ENCODE measurements at places on chromosomes 12 and 14.

GRCh38 chr14:50510157-50510556 is 22.2 kb downstream of the MAP4K5 start:
- no peak for DNase-seq

DNA sequence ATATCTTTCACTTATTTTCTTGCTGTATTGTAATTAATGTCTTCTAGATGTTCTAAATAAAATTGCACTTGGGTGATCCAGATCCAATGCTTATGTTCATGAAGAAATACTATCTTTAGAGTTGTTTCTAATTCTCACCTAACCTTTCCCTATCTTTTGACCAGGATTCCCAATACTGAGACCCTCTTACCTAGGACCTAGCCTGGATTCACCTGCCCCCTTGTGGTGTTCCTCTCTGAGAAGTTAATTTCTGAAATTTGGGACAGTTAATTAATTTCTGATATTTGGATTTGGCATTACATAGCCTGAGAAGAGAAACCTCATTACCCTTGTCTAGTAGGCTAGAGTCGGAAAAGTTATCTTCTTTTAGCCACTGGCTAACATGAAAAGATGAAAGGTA is 29.5 kb downstream of the FOXA1 start:
- no peak for DNase-seq

DNA sequence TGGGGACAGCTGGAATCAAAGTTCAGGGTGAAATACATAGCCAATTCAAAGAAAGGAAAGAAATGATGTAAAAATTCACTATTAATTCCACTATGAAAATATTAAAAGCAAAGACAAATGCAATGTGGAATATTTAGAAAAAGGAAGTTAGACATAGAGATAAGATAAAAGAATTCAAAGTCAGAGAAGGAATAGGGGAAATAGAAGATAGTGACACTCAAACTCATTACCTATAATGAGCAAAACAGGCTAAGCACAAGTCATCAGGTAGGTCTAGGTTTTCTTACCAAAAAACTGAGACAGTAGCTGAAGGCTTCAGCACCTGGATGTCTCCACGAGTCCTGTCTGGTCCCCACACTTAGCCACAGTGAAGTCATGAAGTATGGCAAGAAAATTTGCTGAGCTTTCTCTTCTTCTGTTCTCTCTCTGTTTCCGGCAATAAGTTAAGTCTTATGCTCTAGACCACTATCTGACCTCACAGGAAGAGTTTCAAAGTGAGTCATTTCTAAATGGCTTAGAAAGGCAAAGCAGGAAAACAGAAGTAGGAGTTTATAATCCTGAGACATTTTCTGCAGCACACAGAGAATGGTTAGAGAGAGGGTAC is at the start of gene C3AR1:
Gene C3AR1, minus strand, starts transcription at position 369 of the 604 bp plus-strand sequence. CDS start 6,174 bp downstream, outside the sequence.
- DNase-seq = no peak

- peak; percentile 25 for DNase-seq
These were observed 633 bp downstream of the STX2 start for GRCh38 chr12:130838284-130838950.

DNA sequence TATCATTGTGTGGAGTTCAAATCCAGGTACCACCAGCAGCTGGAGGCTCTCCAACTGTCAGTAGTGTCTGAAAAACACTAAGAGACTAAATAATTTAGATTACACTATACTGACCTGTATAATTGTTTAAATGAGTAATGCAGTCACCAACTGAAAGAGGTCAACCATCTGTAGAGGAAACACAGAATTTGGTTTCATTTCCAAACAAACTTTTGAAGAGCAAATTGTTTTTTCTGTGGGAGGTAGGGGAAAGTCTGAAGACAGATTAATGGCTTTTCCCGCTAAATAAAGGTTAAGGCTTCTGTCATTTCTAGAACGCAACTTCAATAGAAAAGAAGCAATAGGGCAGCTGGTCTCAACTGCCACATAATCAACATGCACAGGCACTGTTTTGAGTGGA is 462.6 kb downstream of the PRKD1 start:
- no peak for DNase-seq

- DNase-seq = no peak
These were observed 11.0 kb upstream of the ANKLE2 start for GRCh38 chr12:132772606-132773005.

GRCh38 chr12:57741413-57741789 is 2.9 kb upstream of the AGAP2 start:
- no peak for DNase-seq

- no peak for DNase-seq
These were observed 175.9 kb downstream of the NTS start for GRCh38 chr12:86050010-86050409.

DNA sequence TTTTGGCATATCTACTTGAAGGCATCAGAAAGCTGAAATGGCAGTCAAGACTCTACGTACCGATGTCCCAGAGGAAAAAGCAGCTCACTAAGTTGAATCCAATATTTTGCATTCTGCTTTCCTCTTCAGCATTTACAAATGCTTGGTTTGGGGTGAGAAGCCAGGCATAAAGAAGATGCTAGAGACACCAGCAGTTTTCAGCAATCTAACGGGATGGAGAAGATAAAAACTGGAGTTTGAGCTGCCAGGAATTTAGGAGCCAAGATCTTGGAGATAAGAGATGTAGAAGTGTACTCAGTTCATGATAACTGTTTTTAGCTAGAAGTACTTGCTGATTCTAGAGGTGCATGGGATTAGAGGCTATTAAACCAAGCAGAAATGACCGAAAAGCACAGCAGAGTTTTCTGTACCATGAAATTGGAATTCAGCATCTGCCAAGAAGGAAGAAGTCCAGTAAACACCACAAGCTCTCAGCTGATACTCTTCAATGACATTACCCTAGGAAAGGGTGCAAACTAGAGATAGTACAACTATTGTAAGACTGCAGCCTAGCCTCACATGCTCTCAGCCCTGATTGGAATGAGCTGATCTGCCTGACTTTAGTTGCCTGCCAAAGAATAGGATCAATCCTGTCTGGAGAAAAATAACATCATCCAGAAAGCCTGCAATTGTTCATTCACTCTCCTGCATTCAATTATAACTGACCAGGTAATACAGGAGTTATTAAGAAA is 7.4 kb upstream of the ALDH1L2 start:
- no peak for DNase-seq

DNA sequence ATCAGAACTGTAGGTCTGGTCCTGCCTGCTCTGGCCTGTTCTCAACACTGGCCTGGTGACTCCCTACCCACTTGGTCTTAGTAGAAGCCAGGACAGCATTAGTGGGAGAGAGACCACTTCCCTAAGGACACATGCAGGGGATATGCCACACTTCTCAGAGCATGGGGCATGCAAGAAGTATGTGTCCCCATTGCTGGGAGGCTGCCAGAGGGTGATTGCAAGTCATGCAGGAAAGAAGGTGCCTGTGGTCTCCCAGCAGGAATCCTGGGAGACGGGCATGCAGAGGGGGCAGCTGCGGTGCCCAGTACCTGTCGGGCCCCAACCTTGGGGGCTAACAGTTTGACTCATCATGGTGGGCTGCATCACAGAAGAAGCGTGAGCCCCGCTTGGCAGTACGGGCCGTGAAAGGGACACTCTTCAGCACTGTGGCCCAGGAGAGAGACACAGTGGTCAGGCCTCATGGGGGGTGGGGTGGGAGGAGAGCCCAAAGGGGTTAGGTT is 23.0 kb downstream of the PRPF40B start:
- DNase-seq = no peak

DNA sequence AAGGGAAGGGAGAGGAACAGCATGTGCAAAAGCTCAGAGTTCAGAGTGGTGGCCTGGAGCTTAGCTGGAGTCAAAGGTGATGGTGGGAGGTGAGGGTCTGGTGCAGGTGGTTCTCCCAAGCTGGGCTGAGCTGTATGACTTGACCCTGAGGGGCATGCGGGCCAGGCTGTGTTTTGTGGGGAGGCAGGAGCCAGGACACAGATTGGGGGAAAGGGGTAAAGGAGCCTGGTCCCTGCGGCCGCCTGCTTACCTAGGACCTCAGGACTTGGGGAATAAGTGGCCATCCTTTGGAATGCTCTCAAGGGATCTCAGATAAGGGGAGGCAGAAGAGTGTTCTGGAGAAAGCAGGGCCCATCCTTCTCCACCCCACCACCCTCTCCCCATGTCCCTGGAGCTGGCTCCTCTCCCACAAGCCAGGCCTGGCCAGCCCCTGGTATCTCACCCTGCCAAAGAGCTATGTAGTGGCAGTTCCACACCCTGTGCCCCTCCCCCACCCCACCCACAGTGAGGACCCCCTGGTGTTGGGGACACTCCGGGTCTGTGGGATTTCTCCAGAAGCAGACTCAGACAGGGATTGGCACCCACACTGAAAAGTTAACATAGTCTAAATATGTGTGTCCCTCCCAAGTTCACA is 19.9 kb upstream of the CEP170B start:
- no peak for DNase-seq

- DNase-seq = no peak
These were observed 85.5 kb downstream of the CDK17 start for GRCh38 chr12:96314723-96315122.

GRCh38 chr12:53485955-53486735 is 13.1 kb downstream of the MAP3K12 start:
- no peak for DNase-seq

GRCh38 chr12:68559984-68560850 is 50.5 kb upstream of the RAP1B start:
- DNase-seq = no peak

- no peak for DNase-seq
These were observed 2.8 kb upstream of the A2ML1 start for GRCh38 chr12:8819666-8819980.

DNA sequence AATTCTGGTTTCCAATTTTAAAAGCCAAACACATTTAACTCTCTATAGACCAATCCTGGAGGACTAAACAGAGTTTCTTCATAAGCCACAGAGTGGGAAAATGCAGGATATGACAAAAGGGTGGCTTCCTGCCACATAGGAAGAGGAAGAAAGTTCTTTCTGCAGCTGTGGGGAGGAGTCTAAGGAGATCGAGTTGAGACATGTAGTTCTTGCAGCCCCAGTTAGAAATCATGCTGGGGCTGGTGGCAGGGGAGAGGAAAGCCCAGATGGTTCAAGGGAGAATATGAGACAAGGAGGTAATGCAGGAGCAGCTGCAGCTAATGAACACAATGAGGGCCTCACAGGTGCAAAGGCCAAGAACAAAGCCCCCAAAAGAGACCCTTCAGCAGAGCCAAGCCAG is 85.0 kb upstream of the ARID2 start:
- no peak for DNase-seq

DNA sequence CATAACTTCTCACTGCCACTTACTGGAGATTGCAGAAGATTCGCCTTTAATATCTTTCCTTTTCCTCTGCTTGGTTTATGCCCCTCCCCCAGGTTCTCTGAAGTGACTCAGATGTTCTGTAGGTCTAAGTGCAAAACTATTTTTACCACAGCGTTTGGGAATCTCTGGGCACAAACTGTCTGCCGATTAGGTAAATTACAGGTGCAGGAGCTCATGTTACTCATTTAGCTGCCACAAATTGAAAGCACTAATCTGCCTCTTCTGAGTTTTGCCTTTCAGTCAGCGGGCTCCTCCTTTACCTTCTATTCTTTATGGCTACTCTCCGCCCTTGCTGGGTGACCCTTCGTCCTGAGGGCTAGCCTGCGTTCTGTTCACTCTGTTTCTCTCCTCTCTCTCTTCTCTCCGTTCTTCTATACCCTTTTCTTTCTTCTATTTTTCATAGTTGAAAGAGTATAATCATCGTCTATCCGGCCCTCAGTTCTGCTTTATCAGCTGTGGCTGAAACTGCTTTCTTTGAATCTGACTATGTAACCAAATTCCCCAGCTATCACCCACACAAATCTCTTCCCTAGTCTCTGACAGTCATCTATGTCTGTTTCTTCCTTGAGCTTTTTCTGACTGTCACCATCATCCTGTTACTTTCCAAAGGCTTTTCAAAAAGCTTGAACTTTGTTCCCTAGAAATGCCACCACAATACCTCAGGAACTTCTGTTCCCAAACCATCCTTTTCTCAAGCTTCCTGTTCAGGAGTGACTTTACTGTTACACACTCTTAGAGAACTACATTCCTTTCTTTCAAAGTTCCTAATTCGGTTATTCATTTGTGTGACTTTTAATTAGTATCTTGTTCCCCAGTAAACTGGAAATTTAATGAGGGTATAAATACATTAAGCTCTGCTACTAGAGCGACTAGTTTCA is 4.3 kb upstream of the MYF6 start:
- no peak for DNase-seq

DNA sequence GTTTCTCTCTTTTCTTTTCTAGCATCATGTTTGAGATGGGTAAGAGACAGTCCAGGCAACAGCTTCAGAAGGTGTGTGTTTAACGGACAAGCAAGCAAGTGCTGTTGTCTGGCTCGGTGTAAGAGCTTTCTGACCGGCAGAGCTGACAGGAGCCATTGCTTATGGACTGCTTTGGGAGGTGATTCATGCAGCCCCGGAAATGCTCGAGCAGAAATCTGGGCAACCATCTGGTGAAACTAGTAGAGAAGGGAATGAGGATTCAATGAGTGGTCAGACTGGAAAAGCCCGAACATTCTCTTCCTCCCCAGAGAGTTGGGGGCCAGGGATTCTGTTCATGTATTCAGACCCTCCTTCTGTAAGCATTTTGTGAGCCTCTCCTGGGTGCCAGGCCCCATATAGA is 24.4 kb downstream of the TUNAR start:
- DNase-seq = no peak

DNA sequence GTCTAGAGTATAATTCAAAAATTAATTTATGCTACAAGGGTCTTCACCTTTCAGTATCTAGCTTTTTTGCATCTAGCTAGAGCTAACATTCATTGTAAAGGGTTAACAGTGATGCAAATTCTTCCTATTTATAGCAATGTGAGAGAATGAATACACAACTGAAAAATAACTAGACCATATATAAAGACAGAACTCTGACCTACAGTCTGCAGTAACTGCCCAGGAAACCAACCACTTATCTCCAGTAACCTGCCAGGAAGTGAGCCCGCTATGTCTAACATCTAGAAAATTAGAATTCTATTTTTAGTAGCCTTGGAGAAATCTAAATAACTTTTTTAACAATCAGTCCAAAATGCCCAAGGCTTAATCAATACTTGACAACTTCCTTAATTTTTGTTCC is 1021.9 kb downstream of the LRFN5 start:
- DNase-seq = no peak

- no peak for DNase-seq
These were observed 605 bp downstream of the ANKRD52 start for GRCh38 chr12:56257491-56258067.

DNA sequence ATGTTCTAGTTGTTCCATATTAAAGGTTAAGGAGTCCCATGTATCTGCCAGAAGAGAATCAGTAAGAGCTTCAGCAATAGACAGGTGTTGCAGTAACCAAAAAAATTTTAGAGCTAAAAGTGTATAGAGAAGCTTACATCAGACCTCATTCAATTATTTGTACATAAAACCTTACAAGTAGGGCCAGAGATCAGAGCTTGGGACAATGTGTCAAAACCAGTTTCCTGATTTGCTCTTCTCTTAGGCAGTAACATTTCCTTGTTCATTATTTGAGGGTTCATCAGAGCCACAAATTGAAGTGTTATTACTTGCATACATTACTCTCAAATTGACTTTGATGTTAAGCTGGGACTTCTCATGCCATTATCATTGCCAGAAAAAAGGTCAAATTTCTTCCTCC is 55.5 kb upstream of the ATXN7L3B start:
- DNase-seq = no peak

- DNase-seq = no peak
These were observed 47.1 kb downstream of the ARF6 start for GRCh38 chr14:49939884-49940510.
